ENCODE measurements at places on chromosomes 16 and 17.

- no peak overlapping the region for H3K4me3 ChIP-seq
- no peaks in the 10 kb centered on the region for H3K36me3 ChIP-seq
- no peak for DNase-seq
- H3K27me3 ChIP-seq, result no peaks in the 10 kb centered on the region
Measured at GRCh38 chr16:47571049-47571448, 109.9 kb downstream of the PHKB start.

DNA sequence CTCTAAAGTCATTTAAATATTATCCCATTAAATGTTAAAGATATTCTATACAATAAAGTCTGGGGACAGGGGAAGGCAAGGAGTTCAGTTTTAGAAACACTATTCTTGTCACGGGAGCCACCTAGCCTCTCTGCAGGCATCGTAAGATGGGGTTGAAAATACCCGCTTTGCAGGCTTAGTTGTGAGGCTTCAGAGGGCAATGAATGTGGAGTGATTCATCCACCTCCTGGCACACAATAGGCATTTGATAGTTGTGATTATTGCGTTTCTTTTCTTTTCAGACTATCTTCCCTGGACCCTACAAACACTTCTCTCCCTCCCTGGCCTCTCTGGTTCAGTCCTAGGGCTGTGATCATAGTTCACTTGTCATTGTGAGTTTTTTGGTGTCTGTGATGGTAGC lies 19.6 kb downstream of the GLP2R start:
- H3K36me3 ChIP-seq, result no peaks in the 10 kb centered on the region
- no peak for DNase-seq

DNA sequence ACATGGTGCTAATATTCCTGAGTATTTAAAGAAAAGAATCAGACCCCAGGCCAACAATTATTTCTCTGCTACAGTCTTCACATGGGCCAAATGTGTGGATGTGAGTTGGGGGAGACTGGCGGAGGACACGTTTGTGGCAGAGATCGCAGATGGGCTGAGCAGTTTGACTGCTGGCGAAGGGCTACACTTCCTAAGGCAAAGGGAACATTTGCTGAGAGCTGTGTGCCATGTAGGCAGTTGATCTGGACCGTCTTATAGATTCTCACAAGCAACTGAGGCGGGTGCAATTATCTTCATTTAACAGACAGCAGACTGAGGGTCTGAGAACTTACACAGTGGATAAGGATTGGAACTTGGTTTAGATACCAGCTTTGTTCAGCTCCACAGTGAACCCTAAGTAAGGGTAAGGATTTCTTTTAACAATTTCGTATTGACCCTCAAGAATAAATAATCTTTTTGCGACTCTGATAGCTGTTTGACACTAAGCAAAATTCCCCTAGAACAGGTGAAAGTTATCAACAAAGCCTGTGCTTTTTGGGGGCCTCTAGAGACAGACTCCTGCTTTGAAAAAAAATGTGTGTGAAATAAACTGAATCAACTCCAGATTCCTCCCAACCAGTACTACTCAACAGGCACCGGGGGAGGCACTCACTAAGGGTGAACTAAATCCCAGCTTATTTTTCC lies 55.3 kb downstream of the TBX4 start:
- no peaks in the 10 kb centered on the region for H3K36me3 ChIP-seq
- peaks cover 37% of the 10 kb centered on the region for H3K4me1 ChIP-seq
- no peaks in the 10 kb centered on the region for H3K27me3 ChIP-seq
- H3K27ac ChIP-seq, result peak overlapping the region; percentile 6

- no peak overlapping the region for H3K27ac ChIP-seq
- H3K27me3 ChIP-seq, result no peaks in the 10 kb centered on the region
- no peak for DNase-seq
- no peaks in the 10 kb centered on the region for H3K4me1 ChIP-seq
- no peak overlapping the region for H3K4me3 ChIP-seq
Measured at GRCh38 chr16:23194497-23195221, 12.1 kb downstream of the SCNN1G start.

- H3K27ac ChIP-seq, result 0 out of 2 replicates have a peak overlapping the region, but pooled peaks have one; percentile 4
- H3K36me3 ChIP-seq, result no peaks in the 10 kb centered on the region
- H3K4me1 ChIP-seq, result peaks cover 9% of the 10 kb centered on the region
Measured at GRCh38 chr16:15653227-15653626, 3.2 kb downstream of the NDE1 start.

Data from Panc1 (cell line).